ENCODE measurements at places on chromosomes 5 and 9.

DNA sequence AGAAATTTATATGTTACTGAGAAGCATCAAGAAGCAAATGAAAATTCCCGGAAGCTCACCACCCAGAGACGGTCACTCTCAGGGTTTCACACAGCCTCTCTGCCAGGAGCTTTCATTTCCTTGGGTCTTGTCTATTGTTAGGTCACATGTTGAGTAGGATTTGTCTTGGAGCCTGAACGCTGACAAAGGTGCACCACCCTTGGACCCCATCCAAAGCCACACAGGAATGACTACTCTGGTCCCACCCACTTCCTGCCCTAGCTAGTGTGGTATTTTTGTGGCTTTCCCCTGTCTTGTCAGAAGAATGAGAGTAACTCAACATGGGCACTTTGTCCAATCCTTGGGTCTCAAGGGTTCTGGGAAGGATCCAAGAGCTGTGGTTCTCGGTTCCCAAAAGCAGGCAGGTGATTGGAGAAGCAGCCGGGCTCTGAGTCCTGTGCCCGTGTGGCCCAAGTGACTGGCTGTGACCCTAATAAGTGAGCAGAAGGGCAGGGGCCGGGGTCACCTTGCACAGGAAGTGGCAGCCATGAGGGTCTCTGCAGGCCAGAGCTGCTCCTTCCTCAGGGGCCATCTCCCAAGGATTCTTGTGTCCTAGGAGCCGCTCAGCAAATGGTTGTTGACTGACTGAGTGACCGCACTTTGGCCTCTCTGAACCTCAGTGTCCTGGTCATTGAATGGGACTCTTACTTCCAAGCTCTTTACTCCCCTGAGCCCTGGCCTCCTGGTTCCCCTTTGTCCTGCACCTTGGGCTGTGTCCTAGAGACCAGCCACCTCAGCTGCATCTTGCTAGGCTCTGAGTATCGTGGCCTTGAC, 6.9 kb downstream of the FGD3 start:
- DNase-seq = peak; percentile 95

GRCh38 chr5:159533197-159533596, 202.9 kb upstream of the IL12B start:
- DNase-seq = no peak

DNA sequence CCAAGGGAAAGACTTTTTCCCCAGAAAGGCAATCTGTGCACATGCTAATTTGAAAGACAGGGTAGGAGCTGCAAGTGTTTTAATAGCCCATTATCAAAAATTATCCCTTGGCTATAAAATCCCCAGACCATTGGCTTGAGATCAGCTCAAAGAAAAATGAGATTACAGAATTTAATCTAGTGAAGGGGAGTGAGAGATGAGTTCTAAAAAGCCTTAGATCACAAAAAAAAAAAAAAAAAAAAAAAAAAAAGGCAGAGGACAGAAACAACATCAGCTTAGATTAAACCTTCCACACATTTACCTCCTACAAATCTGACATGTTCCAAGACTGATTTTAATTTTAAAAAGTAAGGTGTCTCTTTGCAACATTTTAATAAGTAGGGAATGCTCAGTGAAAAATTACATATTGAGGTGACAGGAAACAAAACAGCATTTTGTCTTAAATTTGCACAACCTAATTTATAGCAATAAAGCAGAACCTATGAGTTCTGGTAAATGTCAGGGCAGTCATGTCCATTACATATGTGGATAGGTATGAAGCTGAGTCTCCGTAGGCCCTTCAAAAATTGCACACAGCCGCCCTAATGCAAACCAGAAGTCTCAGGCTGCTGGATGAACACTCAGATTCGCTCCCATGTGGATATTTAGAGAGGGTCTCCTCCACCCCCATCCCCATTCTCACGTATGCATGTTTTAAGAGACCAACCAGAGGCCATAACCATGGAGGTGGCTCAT, 43.4 kb downstream of the NFIB start:
- DNase-seq = no peak

DNA sequence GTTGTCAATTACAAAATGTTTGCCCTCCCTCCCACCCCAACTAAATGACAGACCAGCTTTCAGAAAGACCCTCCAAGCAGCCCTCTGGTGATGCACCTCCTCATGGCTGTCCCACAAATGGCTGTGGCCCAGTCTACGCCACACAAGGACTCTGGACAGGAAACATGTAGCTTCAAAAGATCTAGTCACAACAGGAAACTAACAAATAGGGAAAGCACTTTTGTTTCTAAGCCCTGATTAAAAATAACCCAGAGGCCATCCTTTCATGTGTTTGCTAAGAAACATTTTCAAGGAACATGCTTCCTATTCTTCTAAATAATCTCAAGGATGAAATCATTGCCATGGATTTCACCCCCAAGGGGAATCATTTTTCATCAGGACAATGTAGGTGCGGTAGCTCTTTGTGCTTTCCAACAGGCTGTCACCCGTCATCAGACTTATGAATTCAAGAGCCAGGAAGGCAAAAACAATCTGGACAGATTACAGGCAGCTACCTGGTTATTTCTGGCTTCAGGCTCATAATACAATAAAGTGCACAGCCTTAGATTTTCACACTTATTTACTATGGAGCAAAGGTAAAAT, 20.1 kb downstream of the PCSK1 start:
- DNase-seq = no peak

- DNase-seq = no peak
Measured at GRCh38 chr5:139733698-139734538, 61.7 kb upstream of the PSD2 start.

DNA sequence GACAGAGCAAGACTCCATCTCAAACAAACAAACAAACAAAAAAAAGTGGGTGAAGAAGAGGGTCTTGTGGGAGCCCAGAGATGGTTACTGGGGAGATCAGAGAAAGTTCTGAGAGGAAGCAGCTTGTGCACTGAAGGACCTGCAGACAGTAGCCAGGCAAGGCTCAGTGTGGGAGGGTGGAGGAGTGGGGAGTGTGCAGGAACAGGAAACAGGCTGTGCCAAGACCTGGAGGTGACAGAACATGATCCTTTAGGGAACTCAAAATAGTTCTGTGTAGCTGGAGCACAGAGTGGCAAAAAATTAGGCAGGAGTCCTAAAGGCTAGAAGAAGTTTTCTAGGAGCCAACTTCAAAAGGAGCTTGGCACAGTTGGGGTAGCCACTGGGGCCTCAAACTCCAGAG, 19.2 kb upstream of the NANS start:
- DNase-seq = no peak

GRCh38 chr9:86485359-86485758, 131.1 kb upstream of the TUT7 start:
- DNase-seq = no peak
